ENCODE measurements at places on chromosomes 11 and 22.

DNA sequence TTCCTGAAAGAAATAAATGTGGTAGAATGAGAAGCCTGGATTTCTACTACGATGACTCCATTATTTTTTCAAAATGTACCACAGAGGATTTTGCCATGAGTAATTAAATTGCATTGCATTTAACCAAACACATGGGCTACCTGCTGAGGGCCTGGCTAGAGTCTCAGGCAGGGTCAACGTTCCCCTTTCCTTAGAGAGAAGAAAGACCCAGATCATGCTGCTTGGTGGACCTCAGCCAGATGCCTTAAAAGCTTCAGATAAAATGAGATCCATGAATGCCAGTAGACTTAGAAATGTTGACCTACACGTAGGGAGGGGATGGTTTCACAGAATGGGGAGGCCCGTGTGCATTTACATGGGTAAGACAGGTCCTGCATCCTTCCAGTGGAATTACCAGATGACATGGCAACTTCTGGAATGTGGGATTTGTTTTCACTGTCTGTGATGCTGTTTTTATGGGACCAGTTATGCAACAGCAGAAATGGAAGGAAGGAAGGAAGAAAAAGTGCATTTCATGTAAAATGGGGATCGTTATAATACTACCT lies 1069.4 kb downstream of the NTM start:
- no peak for DNase-seq

GRCh38 chr11:34190192-34191139 lies 85.0 kb downstream of the NAT10 start:
- no peak for DNase-seq

DNA sequence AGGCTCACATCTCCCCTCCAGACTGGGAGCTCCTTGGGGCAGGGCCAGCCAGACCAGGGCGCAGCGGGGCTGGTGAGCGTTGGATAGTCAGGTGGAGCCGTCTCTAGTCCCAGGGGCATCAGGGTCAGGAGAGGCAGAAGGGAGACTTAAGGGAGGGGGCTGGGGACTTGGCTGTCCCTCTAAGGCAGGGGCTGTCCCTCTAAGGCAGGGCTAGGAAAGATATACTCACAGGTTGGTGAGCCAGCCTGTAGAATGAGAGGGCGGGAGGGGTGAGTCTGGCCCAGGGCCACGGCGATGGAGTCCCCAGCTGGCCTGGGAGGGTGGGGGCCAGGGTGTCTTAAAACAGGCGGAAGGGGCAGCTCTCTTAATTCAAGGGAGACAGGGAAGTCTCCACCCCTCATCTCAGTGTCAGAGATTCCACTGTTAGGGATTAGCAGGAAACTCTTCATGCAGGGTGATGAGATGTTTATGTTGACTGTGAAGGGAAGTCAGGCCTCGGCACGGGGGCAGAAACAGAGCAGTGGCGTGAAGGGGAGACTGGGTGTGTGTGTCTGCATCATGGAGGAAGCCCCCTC lies 11.3 kb downstream of the P2RY2 start:
- no peak for DNase-seq

DNA sequence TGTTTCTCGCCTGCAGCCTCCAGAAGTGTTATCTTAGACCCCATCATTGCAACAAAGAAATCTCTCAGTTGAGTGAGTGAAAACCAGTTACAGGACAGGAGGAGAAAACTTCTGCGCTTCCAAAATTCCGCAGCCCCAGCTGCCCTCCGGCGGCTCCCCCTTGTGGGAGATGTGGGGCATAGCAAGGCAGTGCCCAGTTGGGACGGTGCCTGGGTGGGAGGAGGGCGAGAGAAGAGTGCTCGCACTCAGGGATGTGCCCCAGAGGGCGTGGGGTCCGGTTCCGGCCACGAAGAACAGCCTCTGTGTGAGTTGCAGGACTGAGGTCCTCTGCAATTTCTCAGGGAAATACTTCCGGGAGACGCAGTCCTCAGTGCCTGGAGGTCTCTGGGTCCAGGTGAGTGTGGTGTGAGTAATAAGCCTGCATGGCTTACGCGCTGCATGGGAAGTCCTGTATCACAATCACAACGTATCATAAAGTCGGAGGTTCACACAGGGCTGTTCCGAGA lies 87.0 kb upstream of the BLID start:
- peak; percentile 40 for DNase-seq

DNA sequence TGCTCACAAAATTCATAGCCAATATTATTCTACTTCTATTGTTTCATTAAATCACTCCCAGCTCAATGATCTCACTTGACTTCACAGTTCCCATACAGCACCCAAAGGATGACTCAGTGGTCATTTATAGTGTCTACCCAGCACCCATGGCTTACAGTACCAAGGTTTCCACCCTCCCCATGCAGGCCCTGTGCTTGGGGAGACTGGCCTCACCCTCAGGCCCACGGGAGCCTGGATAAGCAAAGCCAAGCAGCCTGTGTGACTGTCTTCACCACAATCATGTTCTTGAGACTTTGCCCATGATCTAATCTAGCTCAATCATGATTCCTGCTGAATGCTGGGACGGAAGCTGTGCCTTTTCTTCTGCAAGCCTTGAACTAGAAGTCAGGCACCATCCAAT lies 97.6 kb downstream of the SLC36A4 start:
- no peak for DNase-seq

DNA sequence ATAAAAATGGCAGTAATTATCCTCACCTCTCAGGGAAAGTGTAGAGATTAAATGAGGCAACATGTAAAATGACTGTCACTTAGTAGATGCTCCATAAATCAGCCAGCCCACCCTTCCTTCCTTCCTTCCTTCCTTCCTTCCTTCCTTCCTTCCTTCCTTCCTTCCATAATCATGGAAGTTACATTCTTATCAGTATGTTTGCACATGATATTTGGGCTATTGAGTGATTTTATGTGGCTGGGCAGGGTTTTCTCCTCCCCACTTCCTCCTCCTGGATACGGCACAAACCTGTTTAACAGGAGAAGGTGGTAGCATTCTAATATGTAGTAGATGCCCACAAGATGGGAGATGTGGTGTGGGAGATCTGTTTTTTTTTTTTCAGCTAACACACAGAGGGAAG lies 11.9 kb downstream of the LYVE1 start:
- no peak for DNase-seq

DNA sequence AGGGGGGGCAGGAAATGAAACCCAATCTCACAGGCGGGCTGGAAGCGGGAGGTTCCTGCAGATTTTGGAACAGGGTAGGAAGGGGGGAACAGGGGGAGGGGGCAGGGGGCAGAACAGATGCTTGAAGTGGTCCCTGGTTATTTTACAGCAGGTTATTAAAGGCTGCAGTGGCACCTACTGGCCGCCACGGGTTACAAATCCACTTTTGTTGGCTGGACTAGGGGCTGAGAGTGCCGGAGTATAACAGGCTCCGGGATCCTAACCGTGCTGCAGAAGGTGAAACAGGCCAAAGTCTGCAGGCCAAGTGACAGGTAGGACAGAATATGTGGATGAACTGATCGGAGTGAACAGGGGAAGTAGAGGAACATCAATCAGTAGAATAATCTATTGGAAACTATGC lies 2.5 kb downstream of the ROBO3 start:
- DNase-seq = no peak

GRCh38 chr22:19377565-19378343 lies 53.8 kb downstream of the HIRA start:
- DNase-seq = no peak

DNA sequence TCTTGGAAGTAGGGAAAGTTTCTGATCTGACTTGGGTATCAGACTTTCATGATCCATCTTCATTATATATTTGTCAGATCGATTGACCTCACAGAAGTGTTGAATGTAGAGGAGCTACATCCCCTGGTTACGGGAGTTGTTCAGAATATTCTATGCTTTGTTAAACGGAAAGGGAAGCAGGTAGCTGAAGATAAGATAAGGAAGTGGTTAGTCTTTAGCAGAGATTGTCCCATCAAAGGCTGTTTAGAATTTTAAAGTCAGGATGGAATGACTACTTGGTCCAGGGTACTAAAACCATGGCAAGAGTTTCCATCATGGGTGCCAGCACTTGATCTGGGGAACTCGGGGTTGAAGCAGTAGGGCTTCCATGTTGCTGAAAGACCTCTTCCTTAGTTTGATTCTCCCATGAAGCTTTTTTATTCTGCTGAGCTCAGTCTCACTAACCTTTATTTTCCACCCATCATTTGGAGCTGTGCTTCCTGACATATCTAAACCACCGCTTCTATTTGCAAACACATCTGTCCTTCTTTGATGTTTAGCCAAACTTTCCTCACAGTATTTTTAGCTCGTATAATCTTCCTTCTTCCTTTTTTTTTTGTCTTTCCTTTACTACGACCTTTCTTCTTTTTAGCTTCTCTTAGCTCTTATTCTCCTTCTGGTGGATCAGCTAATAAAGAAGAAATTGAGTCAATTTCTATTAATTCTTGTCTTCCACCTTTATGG lies 4.0 kb upstream of the C22orf31 start:
- DNase-seq = no peak

- DNase-seq = no peak
These were observed 95.9 kb downstream of the ARHGAP8 start for GRCh38 chr22:44848296-44848741.

- DNase-seq = no peak
These were observed 6.5 kb downstream of the KREMEN1 start for GRCh38 chr22:29079218-29079901.

- no peak for DNase-seq
These were observed 96.8 kb downstream of the MED15 start for GRCh38 chr22:20604092-20604747.

- no peak for DNase-seq
These were observed 136.1 kb downstream of the EHF start for GRCh38 chr11:34757026-34757451.

- DNase-seq = no peak
These were observed 444 bp downstream of the CWF19L2 start for GRCh38 chr11:107457205-107457557.

DNA sequence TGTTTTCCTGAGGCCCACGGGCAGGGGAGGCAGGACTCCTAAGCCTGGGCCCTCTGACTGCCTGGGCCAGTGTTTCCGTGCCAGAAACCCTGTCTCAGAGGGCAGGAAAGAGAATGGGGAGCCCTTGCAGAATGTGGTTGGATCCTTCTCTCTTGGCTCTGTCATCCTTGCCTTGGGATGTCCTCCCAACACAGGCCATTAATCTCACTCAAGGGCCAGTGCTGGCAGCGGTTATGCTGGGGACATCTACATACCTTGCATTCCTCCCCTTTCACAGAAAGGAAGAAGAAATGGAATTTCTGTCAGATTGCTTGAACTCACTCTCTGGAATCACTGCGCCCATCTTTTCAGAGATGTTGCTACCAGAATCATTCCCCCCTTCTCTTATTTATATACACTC lies 296.9 kb downstream of the KIRREL3 start:
- DNase-seq = no peak

DNA sequence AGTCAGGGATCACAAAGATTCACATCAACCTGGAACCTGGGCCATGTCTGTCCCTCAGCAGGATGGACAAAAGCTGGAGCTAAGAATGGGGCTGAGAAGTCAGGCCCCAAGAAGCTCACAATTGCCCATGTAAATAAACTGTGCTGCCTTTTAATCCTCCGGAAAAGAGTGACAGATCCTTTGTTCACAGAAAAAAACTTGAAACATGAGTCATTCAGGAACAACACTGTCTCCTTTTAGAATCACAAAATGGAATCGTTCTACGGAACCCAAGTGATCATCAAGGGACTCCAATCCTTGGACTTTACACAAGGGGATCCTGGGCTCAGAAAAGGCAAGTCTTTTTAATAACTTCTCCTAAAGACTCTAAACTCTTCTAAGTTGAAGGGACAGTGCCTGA lies 36.1 kb downstream of the RELT start:
- no peak for DNase-seq

Measured in activated CD4-positive, CD25-positive, alpha-beta regulatory T cell treated with anti-CD3 and anti-CD28 coated beads, Interleukin-2, amount 50 U/mL, for 72 hours (primary cell).